ENCODE measurements at places on chromosomes 7 and 10. TPM values are rescaled to one million over a fixed set of nuclear protein-coding genes. Genes with fewer than 3 reads are reported as not detected.

The XRCC2 gene
- total RNA-seq, result 0.25 TPM

GRCh38 chr7:132292803-132293202 is 283.5 kb downstream of the PLXNA4 start:
- no peak for DNase-seq

GRCh38 chr10:58023341-58024073 is 244.2 kb downstream of the IPMK start:
- no peak for DNase-seq

GRCh38 chr10:61343796-61344195 is 109.4 kb downstream of the TMEM26 start:
- DNase-seq, result no peak

DNA sequence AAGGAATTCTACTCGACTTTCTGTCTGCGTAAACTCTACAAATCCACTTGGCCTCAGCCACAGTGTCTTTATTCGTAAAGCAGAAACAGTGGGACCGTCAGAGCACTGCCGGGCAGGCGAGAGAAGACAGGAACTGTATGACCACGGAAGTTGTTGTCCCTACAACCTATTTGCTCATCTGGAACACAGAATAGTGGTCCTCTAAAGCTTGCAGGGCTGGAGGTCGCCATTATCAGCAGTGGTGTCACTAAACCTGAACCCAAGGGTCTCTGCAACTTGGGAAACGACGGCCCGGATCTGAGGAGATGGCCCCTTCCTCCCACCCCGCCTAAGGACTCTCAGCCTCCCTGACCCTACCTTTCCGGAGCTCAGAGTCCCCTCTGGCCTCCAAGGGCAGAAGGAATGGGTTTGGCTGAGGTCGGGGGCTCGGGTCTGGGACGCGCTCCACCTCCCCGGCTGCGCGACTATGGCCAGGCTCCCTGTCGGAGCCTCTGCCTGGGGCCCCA is 442 bp downstream of the STYXL1 start:
- no peak for DNase-seq

- DNase-seq, result no peak
These were observed 74.9 kb upstream of the COL13A1 start for GRCh38 chr10:69726850-69727249.

DNA sequence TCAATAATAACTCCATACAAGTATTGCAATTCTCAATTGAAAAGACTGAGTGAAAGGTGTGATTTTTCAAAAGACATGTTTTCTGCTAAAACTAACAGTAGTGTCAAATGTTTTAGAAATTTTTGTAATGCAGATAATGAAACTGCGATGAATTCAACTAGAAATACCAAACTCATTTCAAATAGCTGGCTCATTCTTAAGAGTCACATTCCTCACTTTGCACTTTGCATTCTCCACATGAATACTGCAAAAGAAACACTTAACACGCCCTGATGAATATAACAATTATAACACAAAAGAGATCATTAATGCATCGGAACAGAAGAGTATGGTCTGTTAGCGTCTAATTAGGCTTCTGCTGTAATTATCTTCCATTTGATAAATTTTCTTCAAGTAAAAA is 15.5 kb upstream of the TSPAN12 start:
- no peak for DNase-seq
